CD4-positive, alpha-beta T cell (primary cell): ENCODE measurements at places on chromosomes 5 and 9.

DNA sequence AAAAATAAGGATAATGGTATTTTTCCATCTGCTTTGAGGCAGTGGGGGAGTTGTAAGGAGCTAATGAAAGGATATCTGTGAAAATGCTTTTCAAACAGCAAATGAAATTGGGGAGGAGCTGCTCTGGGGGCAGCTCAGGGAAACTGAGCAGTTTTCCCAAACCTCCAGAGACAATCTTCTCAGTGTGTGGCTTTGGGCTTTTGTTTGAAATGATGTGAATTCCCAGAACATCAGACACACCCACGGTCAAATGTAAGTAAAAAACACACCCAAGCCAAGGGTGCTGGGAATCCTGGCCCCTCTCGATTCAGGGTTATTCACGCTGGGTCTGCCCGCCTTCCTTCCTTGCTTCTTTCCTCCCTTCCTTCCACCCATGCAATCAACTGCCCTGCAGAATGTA lies 512.6 kb downstream of the BNC2 start:
- DNase-seq = no peak

- no peak for DNase-seq
Observed at GRCh38 chr9:134418354-134418753, 92.1 kb downstream of the RXRA start.

- DNase-seq = no peak
Observed at GRCh38 chr9:13369431-13369830, 89.9 kb upstream of the MPDZ start.

- DNase-seq = no peak
Observed at GRCh38 chr5:137023371-137023770, 475.8 kb downstream of the SPOCK1 start.

GRCh38 chr9:123315635-123316034 lies 40.4 kb upstream of the CRB2 start:
- no peak for DNase-seq

- no peak for DNase-seq
Observed at GRCh38 chr5:126480824-126481223, 57.6 kb downstream of the GRAMD2B start.

GRCh38 chr5:27906931-27907601 lies 868.7 kb upstream of the CDH9 start:
- no peak for DNase-seq

- no peak for DNase-seq
Observed at GRCh38 chr5:74196233-74196632, 444.3 kb downstream of the ENC1 start.

DNA sequence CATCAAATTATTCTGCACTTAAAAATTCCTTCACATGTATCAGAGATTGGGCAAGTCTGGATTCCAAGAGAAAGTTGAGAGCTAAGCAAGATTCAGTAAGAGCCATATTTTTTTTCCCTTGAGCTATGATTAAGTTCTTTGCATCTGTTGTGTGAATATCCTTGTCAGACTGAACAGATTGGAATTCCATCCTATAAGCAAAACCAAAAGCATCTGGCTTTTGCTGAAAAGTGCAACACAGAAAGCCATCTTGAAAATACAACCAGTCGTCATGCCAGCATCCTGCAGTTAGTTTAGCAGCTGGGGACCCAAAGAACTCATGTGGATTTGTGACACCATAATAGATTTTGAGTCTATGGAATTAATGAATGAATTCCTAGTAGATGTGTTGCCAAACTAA lies 316.9 kb downstream of the MTRR start:
- no peak for DNase-seq

- no peak for DNase-seq
Observed at GRCh38 chr5:125215593-125215992, 469.2 kb upstream of the ZNF608 start.

- DNase-seq = no peak
Observed at GRCh38 chr5:6274846-6275543, 103.4 kb downstream of the MED10 start.

DNA sequence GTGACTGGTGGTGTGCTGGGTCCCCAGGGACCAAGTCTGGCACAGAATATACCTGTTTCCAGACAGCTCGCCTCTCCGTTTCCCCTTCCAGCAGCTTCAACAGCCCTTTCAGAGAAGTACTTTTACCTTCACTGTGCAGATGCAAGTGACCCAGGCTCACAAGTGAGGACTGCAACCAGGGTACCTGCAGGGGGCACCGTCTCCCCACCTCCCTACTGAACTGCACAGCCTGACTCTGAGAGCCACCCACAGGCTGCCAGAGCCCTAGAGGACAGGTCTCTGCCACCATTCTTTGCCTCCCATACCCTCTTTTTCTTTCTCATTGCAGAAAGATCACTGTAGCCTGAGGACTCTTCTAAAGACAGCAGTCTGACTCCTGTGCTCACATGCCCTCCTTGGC lies 15.4 kb downstream of the IL9 start:
- DNase-seq = no peak

GRCh38 chr9:127905788-127906191 lies 6.4 kb upstream of the ST6GALNAC6 start:
- peak; percentile 49 for DNase-seq

- no peak for DNase-seq
Observed at GRCh38 chr9:120544441-120544840, 35.5 kb downstream of the CDK5RAP2 start.

- DNase-seq = no peak
Observed at GRCh38 chr9:19896161-19896560, 107.3 kb upstream of the SLC24A2 start.

DNA sequence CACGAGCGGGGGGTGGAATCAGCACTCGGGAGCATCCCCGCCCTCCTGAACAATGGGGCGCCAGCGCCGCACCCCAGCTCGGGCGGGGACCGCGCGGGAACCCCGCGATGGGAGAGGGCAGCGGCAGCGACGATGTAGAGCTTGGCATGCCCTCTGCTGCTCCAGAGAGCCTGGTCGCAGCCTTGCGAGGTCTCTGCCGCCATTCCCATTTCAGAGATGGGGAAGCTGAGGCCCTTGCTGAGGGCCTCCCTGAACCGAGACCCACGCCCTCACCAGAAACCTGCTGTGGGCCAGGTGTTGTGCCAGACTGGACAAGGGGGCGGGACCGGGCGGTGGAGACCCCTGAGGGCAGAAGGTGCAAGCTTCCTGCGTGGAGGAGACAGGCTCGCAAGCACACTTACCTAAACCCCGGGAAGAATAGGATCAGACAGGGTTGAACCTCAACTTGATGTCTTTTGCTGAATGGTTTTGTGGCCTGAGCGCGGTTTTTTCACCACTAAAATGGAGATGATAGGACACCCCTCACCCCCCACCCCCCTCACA lies 647 bp upstream of the MEGF9 start:
- no peak for DNase-seq

- peak; percentile 61 for DNase-seq
Observed at GRCh38 chr9:15416880-15417279, 5.8 kb upstream of the SNAPC3 start.

- no peak for DNase-seq
Observed at GRCh38 chr5:15807248-15807647, 307.3 kb downstream of the FBXL7 start.

DNA sequence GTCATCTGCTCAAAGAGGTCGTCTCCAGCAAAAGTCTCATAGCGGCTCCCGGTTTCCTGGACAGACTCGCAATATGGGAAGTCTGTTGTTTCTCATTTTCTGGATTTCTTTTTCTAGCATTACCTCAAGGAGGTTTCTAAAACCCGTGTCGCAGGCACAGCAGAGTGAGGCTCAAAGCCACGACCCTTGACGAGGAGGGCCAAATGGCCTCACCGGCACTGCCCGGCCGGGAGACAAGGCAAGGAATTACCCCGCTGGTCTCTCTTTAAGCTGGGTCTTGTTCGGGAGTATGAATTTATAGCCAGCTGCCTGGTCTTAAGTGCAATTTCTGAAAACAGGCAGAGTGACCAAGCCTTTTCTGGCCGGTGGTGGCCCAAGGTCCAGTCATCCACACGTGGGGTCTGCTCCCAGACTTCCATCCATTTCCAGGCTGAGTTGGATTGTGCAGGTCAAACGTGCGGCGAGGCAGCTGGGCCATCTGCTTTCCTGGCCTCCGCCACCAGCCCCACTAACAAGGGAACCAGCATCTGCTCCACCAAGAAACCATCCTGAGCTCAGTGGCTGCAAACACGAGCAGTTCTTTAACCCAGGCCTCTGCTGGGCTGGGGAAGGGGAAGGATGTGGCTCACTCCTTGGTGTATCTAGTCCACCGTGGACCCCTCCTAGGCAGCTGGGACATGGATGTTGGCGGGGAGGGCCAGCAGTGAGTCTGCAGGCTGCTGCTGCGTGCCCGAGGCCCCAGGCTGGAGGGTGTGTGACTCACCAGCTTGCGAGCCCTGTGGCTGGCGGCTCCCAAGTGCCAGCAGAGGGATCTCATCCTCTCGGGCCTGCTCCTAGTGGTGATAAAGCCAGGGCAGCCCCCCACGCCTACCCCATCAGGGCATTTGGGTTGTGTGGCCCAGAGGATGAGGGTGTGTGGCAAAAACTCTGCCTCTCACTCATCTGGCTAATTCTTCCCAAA lies 55.6 kb upstream of the COL5A1 start:
- peak; percentile 25 for DNase-seq

GRCh38 chr5:111935009-111935408 lies 178.0 kb upstream of the NREP start:
- no peak for DNase-seq

DNA sequence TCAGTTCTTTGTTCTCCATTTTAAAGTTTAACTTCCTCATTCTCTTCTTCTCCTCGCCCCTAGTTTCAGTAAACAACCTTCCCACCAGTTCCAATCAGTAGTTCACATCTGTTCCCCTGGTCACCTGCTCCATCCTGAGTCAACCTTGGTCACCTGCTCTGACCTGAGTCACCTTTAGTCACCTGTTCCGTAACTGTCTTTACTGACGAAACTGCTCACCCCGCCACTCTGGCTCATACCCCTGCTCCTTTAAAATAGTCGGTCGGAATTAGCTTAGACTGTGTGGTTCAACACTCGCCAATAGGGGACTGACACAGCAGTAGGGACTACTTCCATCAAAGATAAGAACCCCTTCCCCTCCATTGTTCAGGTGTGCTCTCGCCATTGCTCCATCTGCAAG lies 76.3 kb upstream of the GPBP1 start:
- DNase-seq = no peak

DNA sequence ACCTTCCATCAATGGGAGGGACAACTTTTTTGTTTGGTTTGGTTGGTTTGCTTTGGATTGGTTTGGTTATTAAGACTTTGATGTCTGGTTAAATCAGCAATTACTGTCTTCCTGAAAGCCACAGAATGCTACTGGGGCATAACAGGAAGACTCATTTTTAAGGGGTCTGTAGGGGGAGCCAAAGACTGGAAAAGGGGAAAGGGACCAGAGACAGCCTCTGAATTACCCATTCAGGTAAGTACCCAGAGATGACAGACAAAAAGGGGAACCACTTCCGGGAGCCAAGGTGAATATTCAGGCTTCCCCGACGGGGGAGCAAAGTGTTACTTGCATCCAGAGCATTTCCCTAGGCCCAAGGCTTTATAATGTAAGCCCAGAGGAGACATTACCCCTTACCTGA lies 4.6 kb upstream of the FEM1C start:
- DNase-seq = no peak

GRCh38 chr9:113375057-113376023 lies 1.4 kb downstream of the HDHD3 start:
- DNase-seq = no peak

GRCh38 chr9:22512495-22512894 lies 65.9 kb downstream of the DMRTA1 start:
- no peak for DNase-seq

GRCh38 chr9:14935106-14935751 lies 25.0 kb upstream of the FREM1 start:
- DNase-seq = no peak

GRCh38 chr5:179420476-179420875 lies 75.2 kb upstream of the ADAMTS2 start:
- DNase-seq = no peak

DNA sequence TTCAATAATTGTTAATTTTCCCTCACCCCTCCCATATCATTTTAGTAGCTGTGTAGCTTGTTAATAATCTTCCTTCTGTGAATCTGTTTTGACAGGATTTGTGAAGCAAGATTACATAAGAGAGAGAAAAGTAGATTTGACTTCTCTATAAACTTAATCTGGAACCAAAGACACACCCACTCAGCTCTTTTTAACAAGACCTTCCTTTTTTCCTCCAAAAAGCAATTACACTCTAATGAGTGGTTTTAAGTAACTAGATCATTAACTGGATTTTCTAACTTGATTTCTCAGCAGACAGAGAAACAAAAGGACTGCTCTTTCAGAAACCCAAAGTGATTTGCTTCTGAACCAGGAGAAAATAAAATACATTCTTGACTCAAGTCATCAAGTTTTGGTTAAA lies 21.9 kb downstream of the RFK start:
- no peak for DNase-seq

GRCh38 chr9:124365036-124365435 lies 50.2 kb downstream of the PSMB7 start:
- no peak for DNase-seq

GRCh38 chr5:176888865-176889165 lies 10.3 kb downstream of the HK3 start:
- DNase-seq = no peak

DNA sequence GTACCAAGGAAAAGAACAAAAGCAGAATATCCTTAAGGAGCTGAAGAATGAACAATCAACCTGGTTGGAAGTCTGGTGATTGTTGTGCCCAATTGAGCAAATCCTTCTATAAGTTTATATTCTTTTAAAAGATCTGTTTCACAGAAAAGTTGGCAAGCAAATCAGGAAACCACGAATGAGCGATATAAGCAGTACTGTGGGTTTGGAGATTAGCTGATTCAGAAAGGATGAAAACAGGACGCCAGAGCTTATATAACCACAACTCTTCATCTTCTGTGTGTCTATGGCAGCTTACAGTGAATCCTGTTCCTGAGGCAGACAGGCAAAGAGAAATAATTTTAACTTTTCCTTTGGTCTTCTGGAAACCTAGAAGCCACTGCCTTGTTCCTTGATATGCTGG lies 61.7 kb downstream of the SLC38A9 start:
- DNase-seq = peak; percentile 43

GRCh38 chr9:109830545-109830944 lies 50.5 kb downstream of the PALM2AKAP2 start:
- no peak for DNase-seq

DNA sequence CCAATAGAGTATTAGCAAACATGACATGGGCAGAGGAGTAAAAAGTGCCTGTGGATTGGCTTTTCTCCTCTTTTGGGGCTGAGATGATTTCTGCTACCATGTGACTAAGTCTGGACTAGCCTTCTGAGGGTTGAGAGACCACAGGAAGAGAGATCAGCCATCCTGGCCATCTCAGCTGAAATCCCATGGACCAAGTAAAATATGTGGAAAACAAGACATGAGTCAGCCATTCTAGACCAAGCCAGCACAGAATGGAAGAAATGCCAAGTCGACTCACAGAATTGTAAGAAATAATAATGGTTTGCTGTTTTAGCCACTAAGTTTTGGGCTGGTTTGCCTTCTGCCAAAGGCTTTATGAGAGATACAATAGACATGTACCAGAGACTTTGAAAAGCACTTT lies 377.8 kb downstream of the CHSY3 start:
- DNase-seq = no peak
